ENCODE measurements at places on chromosomes 4 and X.

GRCh38 chr4:3388471-3389232, 53.1 kb upstream of the HGFAC start:
- DNase-seq = peak; percentile 83

- no peak for DNase-seq
These were observed 127.2 kb downstream of the FNIP2 start for GRCh38 chr4:158895797-158896576.

DNA sequence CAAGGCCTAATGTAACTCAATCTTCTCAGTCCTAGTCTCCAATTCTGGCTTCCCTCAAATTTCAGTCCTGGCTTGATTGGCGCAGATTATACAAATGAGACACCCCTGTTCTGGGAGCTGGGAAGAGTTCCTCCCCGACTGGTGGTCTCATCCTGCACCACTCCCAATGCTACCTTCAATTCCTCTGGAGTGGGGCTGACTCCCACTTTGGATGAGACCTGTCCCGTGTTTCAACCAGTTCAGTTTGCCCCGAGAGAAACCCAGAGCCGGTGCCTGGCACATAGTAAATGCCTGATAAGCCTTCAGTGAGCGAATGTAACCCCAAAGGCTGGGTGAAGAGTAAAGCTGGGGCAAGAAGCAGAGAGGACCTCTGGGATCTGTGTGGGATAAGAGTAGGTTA, 4.0 kb upstream of the SYP start:
- no peak for DNase-seq

- no peak for DNase-seq
These were observed 77.7 kb upstream of the C4orf50 start for GRCh38 chr4:6095897-6096296.
